ENCODE measurements at places on chromosomes 3 and 15.

- no peak for DNase-seq
These were observed 26.3 kb downstream of the BMF start for GRCh38 chr15:40082195-40082883.

DNA sequence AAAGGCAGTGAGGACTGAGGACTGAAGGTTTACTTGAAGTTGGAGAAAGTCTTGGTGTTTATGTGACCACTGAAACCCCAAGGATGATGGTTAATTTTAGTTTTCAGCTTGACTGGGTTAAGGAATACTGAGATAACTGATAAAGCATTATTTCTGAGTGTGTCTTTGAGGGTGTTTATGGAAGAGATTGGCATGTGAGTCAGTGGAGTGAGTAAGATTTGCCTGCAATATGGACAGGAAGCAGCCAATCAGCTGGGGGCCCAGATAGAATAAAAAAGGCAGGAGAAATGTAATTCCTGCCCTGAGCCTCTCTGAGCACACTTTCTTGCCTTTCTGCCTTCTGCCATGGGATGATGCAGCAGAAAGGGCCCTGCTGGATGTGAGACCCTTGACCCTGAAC is 92.4 kb downstream of the KBTBD8 start:
- no peak for DNase-seq

GRCh38 chr3:19073341-19074105 is 74.8 kb upstream of the KCNH8 start:
- no peak for DNase-seq

DNA sequence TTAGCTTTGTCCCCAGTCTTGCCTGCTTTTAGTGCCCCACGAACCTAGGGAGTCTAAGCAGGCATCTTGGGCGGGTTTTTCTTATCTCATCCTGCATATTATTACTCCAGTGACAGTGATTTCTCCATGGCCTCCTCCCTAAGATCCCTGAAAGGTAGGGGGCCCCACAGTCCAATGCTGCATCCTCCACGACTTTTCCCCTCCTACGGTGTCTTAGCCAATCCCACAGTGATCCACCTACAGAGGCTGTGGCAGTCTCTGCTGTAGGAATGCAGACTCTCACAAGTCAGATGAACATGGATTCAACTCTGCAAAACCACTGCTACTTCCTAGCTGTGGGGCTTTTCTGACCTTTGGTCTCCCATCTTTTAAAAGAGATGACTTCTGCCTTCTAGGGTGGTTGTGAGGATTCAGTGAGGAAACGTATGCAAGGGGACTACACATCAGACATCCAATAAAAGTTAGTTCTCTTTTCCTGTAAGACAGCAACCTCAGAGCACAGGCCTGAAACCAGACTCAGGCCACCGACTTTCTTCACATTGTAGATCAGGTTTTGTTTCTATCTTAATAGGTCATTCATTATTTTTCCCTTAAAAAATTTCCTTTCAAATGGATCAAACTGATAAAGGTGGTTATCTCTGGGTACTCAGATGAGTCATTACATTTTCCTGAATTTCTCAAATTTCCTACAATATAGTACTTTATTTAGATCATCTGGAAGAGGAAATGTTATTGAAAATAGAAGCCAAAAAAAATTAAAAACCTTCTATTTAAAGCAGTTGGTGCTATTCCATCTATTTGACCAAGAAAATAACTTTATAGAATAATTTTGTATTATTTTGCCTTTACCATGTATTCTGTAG is 23.2 kb downstream of the ILDR1 start:
- DNase-seq, result no peak

GRCh38 chr3:148615382-148615781 is 82.3 kb upstream of the AGTR1 start:
- DNase-seq, result no peak

DNA sequence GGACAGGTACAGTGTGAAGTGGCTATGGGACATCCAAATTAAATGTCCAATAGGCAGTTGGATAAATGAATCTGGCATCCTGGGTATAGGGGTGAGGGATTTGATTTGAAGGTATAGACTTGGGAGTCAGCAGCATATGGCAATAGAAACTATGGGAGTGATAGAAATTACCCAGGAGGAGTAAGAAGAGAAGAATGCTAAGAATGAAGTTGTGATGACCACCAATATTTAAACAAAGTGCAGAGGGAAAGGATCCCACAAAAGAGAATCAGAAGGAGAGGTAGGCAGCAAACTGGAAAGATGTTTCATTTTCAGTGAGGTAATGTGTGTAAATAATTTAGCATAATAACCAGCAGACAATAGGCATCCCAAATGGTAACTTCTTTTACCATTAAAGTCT is 13.8 kb upstream of the MSL2 start:
- DNase-seq, result no peak

DNA sequence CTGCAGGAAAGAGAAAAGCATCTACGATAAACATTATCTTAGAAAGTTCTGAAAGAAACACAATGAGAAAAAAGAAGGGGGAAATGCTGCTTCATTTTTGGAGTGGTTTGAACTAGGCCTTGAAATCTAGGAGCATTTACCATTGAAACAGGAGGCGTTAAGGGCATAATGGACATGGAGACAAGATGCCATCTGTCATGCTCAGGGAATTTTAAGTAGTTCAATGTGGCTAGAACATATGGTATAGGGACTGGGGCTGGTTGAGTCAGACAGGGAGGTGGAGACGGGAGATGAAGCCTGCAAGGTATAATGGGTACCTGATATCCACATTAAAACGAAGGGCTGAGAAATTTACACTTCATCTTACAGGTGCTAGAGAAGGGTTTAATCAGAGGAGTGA is 10.4 kb upstream of the PLAAT1 start:
- DNase-seq, result no peak

- DNase-seq, result no peak
These were observed 184.5 kb downstream of the OPA1 start for GRCh38 chr3:193777524-193777923.

DNA sequence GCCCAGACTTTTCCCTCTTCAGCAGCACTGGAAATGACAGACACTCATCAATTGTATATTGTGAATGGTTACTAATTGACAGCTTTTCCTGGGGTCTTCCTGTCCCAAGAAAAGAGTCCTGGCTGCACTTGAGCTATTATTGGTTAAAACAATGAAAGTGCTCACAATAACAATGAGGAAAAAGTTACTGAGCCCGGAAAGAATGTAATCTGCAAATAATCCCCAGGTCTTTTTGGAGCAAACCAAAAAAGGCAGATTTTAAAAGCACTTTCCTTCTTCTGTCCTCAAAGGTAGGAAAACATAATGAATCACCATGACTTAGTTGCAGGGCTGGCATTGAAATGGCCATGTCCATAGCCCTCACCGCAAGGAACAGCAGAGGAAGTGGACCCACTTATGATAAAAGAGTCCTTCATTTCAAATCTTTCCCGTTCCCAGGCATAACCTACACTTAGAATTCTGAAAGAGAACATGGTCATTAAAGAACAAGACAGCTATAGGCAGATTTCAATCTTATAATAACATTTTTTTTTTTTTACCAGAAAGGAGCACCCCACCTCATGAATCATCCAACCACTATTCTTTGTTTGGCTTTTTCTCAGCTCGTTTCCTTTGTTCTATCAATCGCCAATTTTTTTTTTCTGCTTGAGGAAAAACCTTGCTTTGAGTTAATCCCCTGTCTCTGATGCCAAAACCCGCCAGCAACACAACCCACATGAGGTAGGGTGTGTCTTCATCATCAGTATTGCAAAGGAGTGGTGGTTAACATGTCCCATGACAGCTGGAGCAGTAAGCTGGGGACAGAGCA is 35.5 kb upstream of the ATP1B3 start:
- no peak for DNase-seq

GRCh38 chr3:158788446-158788845 is 13.4 kb upstream of the MFSD1 start:
- no peak for DNase-seq

GRCh38 chr15:57782731-57783130 is 76.2 kb downstream of the POLR2M start:
- DNase-seq, result no peak

GRCh38 chr3:131277836-131278497 is 103.6 kb upstream of the NUDT16 start:
- no peak for DNase-seq

DNA sequence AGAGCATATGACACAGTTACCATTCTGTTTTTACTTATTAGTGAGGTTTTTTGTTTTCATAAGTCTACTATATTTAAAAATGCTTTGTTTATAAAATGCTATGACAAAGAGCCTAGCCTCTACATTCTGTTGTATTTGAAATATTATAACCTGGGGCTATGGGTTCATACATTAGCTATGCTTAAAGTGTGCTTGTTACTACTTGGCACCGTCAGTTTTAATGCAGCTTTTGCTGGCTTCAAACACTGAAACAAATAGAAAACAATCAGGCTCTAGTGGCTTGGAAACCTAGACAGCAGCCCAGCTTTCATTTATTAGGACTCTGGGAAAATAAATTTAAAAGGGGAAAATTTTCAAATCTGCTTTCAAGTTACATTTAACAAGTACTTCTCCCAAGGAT is 635.9 kb downstream of the CADM2 start:
- DNase-seq, result no peak

DNA sequence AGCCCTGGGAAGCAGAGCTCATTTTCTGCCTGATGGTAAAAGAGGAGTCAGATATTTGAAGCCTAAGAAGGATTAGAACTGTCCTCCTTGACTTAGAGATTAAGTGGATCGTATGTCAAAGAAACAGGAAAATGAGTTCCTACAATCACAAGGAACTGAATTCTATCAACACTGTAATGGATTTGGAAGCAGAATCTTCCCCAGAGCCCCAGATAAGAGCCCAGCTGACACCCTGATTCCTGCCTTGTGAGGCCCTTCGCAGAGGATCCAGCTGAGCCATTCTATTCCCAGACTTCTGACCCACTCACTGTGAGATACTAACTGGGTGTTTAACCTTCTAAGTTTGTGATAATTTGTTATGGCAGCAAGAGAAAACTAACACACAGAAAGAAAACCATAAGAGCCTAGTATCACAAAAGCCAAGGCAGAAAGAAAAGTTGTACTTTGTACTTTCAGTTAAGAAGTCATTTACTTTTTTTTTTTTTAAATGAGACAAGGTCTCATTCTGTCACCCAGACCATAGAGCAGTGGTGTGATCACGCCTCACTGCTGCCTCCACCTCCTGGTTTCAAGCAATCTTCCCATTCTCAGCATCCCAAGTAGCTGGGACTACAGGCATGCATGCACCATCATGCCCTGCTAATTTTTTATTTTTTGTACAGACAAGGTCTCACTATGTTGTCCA is 61.1 kb upstream of the ZBTB20 start:
- no peak for DNase-seq

DNA sequence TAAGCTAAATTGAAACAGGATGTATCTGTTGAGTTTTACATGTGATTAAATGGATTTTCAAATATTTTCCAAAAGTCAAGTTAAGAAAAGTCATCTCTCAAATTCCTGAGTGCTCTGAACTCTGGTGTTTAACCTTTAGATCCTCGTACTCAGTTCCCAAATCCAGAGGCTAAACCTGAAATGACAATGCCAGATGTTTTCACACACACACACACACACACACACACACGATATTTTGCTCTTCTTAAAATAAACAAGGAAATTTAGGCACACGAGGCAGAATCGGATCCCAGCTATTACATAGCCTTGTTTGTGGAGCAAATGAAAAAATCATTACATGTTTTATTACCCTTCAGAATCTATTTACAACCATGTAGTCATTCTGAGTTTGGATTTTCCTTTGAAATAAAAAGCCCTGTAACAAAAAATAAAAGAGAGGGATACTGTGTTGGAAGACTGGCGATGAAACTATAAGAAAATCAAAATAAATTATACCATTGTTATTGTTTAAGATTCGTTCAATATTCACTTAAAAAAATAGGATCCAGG is 20.6 kb upstream of the UBE2E1 start:
- DNase-seq, result no peak

- DNase-seq, result no peak
These were observed 60.6 kb downstream of the WNT5A start for GRCh38 chr3:55426486-55426885.

GRCh38 chr15:99092554-99093172 is 12.2 kb upstream of the SYNM start:
- DNase-seq, result no peak

GRCh38 chr3:87771337-87772192 is 287.2 kb downstream of the CGGBP1 start:
- DNase-seq, result peak; percentile 24

GRCh38 chr15:78044407-78045155 is 32.9 kb downstream of the TBC1D2B start:
- DNase-seq, result no peak

- no peak for DNase-seq
These were observed 303.9 kb downstream of the GAP43 start for GRCh38 chr3:115927197-115927596.

DNA sequence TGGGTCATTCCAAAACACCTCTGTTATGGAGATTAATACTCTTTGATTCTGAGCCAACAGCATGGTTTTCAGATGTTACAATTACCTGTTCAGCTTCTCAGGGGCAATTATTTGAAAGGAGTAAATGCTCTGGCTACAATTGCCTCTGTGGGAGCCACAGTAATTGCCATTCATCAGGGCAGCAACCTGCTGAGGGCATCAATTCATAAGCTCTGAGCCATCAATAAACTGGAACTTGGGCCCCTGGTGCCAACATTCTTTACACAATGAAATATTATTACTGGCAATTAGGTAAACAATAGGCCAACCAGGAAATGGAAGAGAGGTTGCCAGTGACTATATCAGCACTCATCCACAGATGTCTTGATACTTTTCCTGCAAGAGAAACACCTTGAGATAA is 660.8 kb downstream of the MECOM start:
- no peak for DNase-seq

DNA sequence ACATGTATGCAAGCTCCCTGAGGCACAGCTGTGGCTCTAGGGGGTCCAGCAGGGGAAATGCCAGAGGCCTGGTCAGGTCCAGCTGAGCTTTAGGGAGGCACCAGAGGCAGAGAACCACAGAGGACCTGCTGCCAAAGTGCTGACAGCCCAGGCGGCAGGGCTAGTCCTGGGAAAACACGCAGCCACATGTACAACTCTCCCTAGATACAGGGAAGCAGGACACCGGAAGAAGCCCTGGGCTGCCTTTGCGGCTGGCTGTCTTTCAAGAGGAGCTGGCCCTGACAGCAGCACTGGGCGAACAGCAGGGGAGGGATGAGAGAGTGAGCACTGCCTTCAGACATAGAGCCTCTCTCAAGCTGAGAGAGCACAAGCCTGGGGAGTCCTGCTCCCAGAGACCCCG is 40.7 kb downstream of the RFT1 start:
- no peak for DNase-seq

GRCh38 chr3:81743096-81744025 is 18.1 kb downstream of the GBE1 start:
- DNase-seq, result no peak

All from GM10248 (cell line).